ENCODE measurements at places on chromosomes 1 and 21. TPM values are rescaled to one million over a fixed set of nuclear protein-coding genes. Genes with fewer than 3 reads are reported as not detected.
A peak's percentile ranks its signal among the peaks of the same experiment; 100 is the strongest.

DNA sequence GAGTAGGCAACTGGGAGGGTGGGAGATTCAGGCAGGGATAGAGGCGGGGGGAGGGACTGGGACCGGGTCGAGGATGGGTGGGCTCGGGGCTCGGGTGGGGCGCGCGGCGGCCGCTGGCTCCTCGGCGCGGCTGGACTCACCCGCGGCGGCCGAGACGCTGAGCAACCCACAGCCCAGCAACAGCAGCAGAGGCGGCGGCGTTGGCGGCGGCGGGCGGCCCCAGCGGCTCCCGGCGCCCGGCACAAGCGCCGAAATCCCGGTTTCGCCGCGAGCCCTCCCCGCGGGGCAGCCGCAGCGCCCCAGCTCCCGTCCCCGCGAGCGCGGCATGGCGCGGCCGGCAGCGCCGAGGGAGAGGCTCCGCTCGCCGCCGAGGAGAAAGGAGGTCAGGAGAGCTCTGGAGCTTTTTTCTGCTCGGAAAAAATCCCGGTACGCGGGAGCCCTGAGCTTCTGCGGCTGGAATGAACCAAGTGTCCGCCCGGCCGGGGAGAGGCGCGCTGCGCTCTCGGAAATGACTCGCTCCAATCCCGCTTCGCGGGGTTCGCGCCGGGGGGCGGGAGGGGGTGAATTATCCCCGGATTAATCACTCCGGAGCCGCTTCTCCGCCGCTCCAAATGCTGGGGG is at the start of gene CSMD2:
TSS of gene CSMD2 (minus strand) at position 460 of the 621 bp plus-strand sequence. CDS start at position 327, 133 bp downstream.
- no peak for DNase-seq

GRCh38 chr1:214491468-214492146 is 59.8 kb downstream of the PTPN14 start:
- DNase-seq: no peak

KIF14 gene
- total RNA-seq: 32.2 TPM

DNA sequence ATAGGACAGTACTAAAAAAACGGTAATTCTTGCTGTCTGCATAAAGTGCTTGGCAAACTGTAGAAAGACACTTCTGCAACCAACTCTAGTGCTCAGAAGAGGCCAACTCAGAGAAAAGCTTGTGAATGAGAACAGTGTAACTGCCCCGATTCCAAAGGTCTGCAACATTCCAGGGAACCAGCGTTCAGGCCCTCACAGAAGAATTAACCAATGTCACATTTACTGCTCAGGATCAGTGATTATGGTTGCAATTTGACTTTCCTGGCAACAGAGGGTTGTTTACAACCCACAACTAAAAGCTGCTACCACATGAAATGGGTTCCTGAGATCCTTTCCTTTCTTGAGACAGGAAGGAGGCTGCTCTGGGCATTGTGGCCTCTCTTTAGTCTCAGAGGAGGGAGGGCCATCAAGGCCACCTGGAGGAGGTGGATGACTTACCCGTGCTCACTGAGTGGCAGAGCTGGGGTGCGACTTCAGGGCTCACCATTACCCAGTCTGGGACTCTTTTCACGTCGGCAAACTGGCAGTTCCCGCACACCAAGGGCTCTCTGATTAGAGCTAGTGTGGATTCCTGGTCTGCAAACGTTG is 15.3 kb downstream of the SRSF4 start:
- DNase-seq: no peak

DNA sequence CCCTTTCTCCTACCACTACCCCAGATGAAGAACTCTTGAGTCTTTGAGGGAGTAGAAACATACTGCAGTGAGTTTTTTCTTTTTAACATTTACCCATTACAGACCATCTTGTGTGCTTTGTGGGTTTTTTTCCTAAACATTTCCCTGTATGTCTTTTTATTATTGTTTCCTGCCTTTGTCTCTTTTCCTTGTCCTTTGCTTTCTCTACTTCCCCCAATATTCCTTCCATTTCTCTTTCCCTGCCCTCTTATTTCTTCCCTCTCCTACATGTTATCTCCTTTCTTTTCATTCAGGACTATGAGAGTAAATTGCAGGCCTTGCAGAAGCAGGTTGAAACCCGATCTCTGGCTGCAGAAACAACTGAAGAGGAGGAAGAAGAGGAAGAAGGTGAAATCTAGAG is 79.1 kb upstream of the PGD start:
- DNase-seq: no peak

- DNase-seq: no peak
These were observed 14.7 kb upstream of the ATF3 start for GRCh38 chr1:212593821-212594251.

EPHB2 gene
- total RNA-seq: 3.6 TPM

RBBP5 gene
- 30.2 TPM for total RNA-seq

DNA sequence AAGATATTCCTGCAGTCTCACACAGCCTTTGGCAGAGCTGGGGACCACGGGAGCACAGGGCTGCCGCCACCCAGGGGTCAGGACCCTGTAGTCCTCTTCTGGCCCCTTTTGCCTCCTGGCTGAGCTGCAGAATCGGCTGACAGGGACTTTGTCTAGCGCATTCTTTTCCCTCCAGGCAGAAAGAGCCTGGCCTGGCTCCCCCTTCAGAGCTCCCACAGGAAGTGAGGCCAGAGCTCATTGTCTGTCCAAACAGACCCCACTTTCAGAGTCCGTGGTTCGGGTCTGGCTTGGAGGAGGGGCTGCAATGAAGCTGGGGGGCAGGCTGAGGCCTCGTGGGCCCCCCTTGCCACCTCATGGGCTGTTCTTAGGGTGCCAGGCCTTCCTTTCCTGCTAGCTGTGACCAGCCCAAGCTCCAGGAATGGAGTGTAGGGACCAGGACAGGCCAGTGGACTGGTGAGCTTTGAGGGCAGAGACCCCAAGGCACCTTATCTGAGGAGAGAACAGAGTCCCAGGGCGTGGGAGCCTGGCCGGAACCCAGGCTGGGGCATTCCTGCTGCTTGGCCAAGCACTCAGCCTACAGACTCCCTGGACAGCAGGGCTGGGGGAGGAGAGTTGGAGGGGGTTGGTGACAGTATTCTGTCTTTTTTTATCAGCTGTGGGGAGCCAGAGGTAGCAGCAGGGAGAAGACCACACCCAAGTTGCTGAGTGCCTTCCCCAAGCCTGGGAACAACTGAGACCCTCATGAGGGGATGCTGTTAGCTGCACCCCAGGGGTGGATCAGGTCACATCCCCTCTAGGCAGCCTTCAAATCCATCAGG is 4.7 kb downstream of the CELSR2 start:
- DNase-seq: no peak

- peak; percentile 11 for DNase-seq
These were observed 1.7 kb downstream of the RCC2 start for GRCh38 chr1:17437580-17438317.

- DNase-seq: peak; percentile 43
These were observed 250.0 kb downstream of the FOXD2 start for GRCh38 chr1:47687631-47688460.

TRIM45 gene
- 2.3 TPM for total RNA-seq

UBIAD1 gene
- 12.3 TPM for total RNA-seq

GRCh38 chr1:204455831-204456145 is 38.8 kb downstream of the PIK3C2B start:
- DNase-seq: no peak

DNA sequence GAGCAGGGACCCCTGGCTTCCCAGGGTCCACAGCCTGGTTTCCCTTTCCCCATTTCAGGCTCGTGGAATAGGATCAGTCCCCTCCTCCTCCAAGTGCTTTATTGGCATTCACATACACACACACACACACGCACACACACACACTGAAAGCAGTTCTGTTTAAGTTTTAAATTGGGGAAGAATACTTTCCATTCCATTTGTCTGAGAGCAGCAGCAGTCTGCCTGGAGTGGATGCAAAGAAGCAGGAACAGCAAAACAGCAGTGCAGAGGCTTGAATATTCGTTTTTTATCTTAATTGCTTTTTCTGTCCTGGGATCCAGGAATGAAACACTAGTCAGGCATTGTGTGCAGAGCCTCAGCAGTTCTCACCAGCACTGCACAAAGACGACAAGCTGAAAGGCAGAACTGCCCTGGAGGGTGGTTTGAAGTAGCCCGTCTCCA is 7.1 kb downstream of the CYB561D1 start:
- no peak for DNase-seq

- DNase-seq: no peak
These were observed 27.9 kb upstream of the ATP2B4 start for GRCh38 chr1:203598752-203599151.

- peak; percentile 31 for DNase-seq
These were observed 49.2 kb downstream of the S100B start for GRCh38 chr21:46555678-46556077.

- no peak for DNase-seq
These were observed 36.6 kb downstream of the FMO4 start for GRCh38 chr1:171350594-171350993.

DNA sequence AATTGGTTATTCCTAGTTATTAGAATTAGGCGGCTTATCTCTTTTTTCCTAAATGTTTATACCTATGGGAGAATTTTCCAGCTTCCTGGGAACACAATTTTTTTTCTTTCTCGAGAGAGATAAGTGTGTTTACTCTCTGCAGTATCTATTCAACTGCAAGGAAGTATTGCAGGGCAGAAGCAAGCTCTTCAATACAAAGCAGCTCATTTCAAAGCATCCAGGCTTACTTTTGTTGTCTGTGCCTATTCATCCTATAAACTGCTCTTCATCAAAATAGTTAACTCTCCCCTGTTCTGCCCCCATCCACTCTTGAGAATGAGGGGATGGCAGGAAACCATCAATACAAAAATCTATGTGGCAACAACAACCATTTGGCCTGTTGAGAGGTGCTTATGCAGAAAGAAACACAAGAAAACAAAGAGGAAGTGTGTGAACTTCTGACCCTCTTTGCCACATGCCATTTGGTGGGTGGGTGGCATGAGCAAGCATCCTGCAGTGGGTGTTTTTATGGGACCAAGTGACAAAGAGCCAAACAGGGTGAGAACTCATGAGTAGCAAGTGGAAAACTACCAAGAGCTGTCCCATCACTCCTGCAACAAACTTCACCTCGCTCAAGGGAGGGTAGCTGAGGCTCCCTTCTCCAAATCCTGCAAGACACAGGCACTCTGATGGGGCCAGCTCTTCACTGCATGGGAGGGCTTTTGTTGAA is 50.6 kb upstream of the MRPS6 start:
- DNase-seq: peak; percentile 41

DNA sequence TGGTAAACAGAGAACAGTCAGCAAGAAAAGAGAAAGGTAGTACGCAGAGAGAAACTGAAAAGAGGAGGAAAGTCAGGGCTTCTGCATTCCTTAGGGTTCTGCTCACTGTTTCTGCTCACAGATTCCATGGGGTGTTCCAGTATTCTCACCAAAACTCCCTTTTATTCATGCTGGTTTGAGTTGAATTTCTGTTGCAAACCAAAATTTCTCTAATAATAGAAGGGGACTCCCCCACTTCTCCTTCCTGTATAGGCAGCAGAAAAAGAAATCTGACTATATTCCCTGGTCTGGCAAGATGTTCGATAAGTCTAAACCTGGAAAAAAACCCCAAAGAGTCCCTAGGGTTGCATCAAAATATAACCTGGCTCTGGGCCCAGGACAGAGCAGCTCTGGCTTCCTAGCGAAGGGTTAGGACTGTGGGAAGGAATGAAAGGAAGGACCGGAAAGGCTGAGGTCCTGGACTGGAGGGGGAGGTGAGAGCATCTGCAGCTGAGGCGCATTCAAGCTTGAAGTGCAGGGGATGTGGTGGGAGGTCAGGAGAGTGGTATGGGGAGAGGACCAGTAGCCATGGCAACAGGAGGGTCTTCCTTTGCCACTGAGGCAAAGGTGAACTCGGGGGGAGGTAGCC is 18.8 kb upstream of the RGS16 start:
- no peak for DNase-seq

DNA sequence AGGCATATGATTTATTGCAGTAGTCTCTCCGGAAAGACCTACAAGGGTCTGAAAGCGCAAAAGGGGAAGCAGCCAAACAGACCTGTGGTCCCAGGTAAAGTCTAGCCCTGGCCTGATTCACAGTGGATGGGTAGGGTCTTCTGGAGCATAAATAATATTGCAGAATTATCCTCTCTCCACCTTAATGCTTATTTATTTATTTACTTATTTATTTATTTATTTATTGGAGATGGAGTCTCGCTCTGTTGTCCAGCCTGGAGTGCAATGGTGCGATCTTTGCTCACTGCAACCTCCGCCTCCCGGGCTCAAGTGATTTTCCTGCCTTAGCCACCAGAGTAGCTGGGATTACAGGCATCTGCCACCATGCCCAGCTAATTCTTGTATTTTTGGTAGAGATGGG is 11.8 kb upstream of the KLHDC8A start:
- DNase-seq: no peak

PRR9 gene
- total RNA-seq: not detected

GRCh38 chr1:226547754-226548191 is 791 bp upstream of the STUM start:
- DNase-seq: peak; percentile 55

LHX4 gene
- total RNA-seq: 4.6 TPM

KLHL12 gene
- total RNA-seq: 28.9 TPM

- no peak for DNase-seq
These were observed 4.0 kb upstream of the KCNA10 start for GRCh38 chr1:110523011-110523410.

TRIM67 gene
- 0.61 TPM for total RNA-seq

- no peak for DNase-seq
These were observed 17.3 kb upstream of the SERPINC1 start for GRCh38 chr1:173934440-173934839.

All from SJSA1 (cell line).